Stimulated activated CD8-positive, alpha-beta memory T cell treated with anti-CD3 and anti-CD28 coated beads, Interleukin-15, amount 100 ng/mL, for 48 hours (primary cell): ENCODE measurements at places on chromosomes 1 and 21.

DNA sequence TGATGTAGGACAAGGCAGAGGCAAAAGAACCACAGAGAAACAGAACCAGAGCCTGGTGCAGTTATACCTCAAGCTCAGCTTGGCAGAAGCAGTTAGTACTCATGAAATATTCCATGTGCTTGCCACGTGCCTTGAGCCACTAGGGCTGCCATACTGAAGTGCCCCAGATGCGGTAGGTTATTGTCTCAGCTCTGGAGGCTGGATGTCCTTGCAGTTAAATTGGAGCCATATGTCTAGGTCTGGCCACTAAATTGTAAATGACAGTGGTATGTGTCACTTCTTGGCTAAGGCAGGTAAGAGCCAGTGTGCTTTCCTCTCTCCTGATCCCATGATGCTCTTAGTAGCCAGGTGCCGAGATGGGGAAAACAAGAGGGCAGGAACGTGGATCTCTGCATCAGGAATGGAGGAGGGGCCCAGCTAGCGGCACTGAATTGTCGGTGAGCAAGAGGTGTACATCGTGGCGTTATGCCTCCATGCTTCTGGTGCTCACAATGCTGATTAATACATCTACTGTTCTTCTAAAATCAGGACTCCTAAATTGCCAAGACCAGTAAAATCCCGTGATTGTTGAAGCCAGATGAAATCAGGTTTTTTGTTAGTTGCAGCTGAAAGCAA lies 73.5 kb downstream of the PSMG1 start:
- DNase-seq, result no peak

- no peak for DNase-seq
These were observed 50.2 kb downstream of the SLC25A24 start for GRCh38 chr1:108149796-108150467.

DNA sequence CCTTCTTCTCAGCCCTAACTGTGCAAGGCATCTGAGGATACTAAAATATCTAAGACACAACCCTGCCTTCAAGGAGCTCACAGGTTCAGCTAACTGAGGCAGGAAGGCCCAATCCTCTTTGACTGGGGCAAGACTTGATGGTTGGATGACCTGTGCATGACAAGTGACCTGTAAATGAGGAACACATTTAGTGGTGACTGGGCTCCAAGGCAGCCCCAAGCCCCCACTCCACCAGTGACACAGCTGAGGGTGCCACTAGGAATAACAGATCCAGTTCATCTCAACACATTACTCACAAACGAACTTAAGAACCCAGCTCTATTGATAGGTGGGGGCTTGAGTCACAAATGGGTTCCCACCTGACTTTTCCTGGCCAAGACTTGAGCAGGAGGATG lies 244.7 kb upstream of the IRF2BP2 start:
- DNase-seq, result no peak

GRCh38 chr1:86499987-86500593 lies 31.4 kb downstream of the CLCA1 start:
- DNase-seq, result no peak

DNA sequence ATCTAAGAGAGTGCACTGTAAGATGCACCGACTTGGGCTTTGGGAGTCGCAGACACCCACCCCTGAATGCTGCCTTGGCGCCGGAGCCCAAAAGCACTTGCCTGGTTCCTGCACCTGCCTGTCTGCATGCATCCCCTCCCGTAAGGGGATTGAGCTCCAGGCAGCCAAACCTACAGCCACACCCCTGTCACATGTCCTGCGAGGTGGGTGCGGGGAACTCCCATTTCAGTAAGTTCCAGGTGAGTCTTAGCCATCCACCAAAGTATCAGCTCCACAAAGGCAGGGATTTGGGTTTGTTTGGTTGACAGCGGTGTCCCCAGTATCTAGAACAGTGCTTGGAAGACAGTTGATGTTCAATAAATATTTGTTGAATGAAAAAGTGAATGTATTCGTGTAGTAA lies 31.5 kb upstream of the MAP10 start:
- DNase-seq, result no peak

- DNase-seq, result no peak
These were observed 199.0 kb downstream of the PDE4B start for GRCh38 chr1:65991694-65992093.

GRCh38 chr1:240244968-240245628 lies 153.4 kb downstream of the FMN2 start:
- DNase-seq, result no peak

DNA sequence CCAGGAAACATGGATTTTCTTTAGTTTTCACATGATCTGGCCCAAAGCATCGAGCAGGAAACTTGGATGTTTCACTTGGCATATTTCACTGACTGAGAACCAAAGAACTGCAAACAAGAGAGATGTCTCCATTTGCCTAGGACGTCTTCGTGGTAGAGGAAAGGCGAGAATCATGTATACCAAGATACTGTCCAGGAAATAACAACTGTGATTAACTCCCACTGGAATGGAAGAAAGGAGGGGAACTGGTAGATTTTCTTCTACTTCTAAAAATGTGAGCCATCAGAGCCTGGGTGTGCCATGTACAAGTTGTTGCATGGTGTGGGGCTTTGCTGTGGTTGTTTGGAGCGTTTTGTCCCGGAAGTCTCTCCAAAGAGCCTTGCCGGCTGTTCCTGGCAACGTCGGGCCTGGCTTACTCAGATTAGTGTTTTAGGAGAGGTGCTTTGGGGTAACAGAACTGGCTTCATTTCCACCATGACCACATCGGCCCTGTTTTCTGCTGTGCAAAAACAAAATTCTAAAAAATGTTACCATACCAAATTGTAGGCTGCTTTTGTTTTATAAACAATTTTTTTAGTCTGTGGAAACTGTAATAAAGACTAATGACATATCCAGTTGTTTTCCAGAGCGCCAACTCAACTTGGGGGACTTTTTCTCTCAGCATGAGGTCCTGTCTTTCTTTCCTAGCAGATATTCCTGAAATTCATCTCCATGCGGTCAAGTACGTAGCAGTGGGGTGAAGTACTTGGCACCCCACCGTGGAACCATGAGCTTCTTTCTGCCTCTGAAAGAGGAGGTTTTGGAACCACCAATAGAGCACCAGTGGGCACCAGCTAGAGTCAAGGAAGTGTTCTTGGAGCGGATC lies 118.3 kb downstream of the TM2D1 start:
- DNase-seq, result no peak

GRCh38 chr1:88935522-88936222 lies 44.3 kb upstream of the GTF2B start:
- DNase-seq, result no peak

DNA sequence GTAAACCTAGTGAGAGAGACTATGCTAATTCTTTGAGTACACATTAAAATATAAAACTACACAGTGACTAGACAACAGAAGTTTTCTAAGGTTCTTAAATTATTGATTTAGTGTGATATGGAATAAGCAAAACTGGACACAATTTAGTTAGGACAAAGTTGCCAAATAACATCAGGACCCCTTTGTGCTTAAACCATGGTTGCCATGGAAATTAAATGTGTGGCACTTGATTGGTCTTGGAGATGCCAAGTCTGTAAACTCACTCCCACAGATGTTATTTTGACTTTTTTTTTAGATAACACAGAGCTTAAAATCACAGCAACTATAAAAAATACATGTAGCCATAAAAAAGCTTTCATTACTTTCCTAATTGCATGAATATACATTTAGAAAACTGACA lies 234.6 kb downstream of the BRINP3 start:
- no peak for DNase-seq

GRCh38 chr1:101632548-101633272 lies 364.0 kb downstream of the OLFM3 start:
- DNase-seq, result no peak

DNA sequence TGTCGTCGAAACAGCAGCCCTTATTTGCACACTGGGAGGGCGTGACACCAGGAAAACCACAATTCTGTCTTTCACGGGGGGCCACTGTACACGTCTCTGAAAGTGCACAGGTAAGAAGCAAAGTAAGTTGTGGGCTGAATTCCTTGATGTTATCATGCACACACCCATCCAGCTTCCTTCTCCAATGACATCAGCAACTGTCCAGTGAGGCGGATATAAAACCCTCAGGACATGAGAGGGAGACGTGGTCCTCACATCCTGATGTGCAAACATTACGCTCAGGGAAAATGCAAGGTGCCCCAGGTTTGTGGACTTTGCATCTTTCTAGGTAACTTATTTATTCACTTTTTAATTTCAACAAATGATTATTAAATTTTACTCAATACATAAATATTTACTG lies 3.0 kb downstream of the TFF1 start:
- no peak for DNase-seq

DNA sequence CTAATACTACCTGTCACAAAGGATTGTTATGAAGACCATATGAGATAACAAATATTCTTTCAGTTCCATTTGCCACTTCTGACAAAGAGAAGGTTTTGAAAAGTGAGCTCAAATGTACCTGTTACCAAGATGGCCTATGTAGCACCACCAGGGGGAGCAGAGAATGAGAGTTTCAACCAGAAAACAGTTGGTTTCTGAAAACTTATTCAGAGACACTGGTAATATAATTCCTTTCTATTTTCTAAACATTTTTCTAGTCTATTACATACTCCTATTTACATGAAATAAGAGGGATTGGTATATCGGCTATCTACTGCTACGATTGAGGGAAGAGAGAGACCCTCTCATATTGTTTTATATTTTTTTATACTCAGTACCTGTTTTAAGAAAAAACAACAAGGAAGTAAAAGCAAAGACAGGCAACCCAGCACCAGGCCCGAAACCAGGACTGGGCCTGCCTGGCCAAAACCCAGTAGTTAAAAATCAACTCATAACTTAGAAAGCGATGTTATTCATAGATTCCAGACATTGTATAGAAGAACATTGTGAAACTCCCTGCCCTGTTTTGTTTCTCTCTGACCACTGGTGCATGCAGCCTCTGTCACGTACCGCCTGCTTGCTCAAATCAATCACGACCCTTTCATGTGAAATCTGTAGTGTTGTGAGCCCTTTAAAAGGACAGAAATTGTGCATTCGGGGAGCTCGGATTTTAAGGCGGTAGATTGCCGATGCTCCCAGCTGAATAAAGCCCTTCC lies 48.3 kb downstream of the IL23R start:
- peak; percentile 27 for DNase-seq

DNA sequence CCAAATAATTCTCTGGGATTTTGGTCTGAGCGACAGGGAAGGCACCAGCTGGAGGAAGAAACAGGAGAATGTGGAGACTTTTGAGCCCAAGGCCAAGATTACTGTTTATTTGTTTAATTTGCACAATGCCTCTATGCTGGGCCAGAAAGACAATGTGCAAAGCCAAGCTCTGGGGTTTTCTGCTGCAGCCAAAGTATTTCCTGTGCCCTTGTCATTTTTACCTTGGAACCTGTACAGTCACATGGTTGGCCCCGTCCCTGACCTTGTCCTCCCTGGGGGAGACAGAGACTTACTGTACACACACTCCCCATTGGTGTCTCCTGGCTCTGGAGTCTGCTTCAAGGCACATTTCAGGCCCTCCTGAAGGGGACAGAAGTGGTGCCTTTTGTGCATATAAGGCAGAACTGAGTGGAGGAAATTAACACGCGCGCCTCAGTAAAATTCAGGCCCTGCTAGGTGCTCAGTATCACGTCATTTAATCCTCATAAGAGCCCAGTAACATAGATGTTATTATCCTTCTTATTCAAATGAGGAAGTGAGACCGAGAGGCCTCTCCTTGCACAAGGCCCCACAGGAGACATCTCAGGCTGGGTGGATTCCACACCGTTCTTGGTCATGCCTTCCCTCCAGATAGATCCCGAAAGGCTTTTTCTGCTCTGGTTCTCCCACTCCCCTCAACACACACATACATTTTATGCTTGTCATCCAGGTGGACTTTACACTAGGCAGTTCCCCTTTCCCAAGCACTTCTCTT lies 21.1 kb downstream of the C1orf115 start:
- no peak for DNase-seq

- peak; percentile 38 for DNase-seq
These were observed 54.3 kb upstream of the HNRNPU start for GRCh38 chr1:244918421-244919319.

DNA sequence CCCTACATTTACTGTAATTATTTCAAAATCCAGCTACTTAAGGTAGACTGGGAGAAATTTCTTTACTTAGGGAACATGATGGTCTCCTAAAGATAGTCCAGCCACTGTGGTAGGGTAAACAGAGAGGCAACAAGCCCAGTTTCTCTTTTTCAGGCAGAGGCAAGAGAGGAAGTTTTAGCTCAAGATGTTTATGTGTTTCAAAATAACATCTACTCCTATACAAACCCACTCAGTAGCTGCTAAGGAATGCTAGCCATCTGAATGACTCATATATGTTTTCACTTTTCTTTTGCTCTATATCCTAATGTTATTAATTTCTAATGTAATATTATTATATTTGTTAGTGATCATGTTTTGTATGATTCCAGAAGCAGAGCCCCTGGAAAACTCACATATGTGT lies 856.6 kb downstream of the PLA2G4A start:
- DNase-seq, result no peak

DNA sequence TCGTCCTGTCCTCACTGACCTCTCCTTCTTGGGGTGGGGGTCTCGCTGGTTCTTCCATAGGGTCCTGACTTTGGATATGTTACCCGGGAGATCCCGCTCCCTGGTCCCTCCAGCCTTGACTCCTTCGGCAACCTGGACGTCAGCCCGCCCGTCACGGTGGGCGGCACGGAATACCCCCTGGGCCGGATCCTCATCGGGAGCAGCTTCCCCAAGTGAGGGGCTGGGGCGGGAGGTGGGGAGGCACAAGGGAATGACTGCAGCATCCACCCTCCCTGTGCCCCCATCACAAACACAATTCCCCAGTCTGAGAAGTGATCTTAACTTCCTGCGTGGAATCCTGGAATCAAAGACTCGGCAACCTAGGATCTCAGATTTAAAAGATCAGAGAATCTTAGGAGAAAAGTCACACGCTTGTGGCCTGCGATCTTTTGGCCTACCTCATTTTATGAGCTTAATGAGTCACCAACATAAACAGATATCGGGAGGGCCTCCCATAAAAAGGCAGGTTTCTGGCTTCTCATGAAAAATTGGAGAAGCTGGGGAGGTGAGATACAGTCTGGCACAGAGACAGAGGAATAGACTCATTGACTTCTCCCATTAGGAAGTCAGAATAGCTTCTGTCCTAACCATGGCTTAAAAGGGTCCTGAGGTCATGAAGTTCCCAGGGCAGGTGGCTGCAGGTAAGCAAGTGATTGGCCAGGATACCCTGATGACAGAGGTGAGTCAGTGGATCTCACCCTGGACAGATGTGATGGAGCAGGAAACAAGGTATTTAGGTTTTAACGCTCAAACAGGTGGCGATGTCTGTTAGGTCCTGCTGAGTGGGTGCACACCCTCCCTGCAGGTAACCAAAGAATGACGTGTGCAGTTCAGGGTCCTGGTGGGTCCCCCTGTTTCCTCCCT lies 15.9 kb upstream of the PADI3 start:
- no peak for DNase-seq

DNA sequence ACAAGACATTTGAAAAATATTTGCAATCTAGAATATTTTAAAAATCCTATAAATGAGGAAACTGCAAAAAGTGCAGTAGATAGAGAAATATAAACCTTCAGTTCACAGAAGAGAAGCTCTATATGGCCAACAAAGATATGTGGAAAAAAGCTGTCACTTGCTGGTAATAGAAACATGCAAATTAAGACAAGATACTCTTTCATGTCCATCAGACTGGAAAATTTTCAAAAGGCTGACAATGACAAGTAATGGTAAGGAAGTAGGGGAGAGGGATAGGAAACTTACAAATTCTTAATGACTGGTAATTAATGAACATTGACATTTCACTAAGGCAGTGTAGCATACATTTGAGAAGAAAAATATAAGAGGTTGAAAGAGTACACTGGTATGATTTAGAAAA lies 147.9 kb downstream of the MRPL39 start:
- DNase-seq, result no peak

- no peak for DNase-seq
These were observed 592 bp downstream of the ZNF692 start for GRCh38 chr1:248858096-248858890.

GRCh38 chr1:44040418-44040817 lies 9.2 kb upstream of the SLC6A9 start:
- no peak for DNase-seq
